ENCODE measurements at places on chromosomes 2 and 18. TPM values are rescaled to one million over a fixed set of nuclear protein-coding genes. Genes with fewer than 3 reads are reported as not detected.

Gene VIT
- total RNA-seq: 31.4 TPM

Gene FAM161A
- total RNA-seq: 2.3 TPM

Gene OXER1
- 0.37 TPM for total RNA-seq

Gene EMILIN1
- 257 TPM for total RNA-seq

Gene TEX44
- total RNA-seq: not detected

Gene M1AP
- total RNA-seq: not detected

Gene HTRA2
- 37.6 TPM for total RNA-seq

Gene ANKRD30B
- not detected for total RNA-seq

Gene NFATC1
- 17.6 TPM for total RNA-seq

Gene ASTL
- not detected for total RNA-seq

Gene LCT
- total RNA-seq: not detected

Gene MAP2
- total RNA-seq: 100.0 TPM

Gene DPP10
- total RNA-seq: 4.4 TPM

Gene LYG2
- not detected for total RNA-seq

Gene ARHGAP15
- 8.0 TPM for total RNA-seq

Gene B3GNT7
- 3.4 TPM for total RNA-seq

Gene NEU2
- not detected for total RNA-seq

Gene CD302
- 60.0 TPM for total RNA-seq

Gene RPRD1A
- 81.4 TPM for total RNA-seq

Gene SERPINB12
- not detected for total RNA-seq

Gene LYPD6
- total RNA-seq: 3.9 TPM

Gene BMP10
- not detected for total RNA-seq

Gene NTSR2
- not detected for total RNA-seq

Gene POTEJ
- total RNA-seq: not detected

Gene FAM237A
- total RNA-seq: not detected

Gene TMEM169
- total RNA-seq: not detected

Gene HOXD10
- 0.52 TPM for total RNA-seq
